Regular cardiac myocyte (primary cell): ENCODE measurements at places on chromosomes 1 and 21. TPM values are rescaled to one million over a fixed set of nuclear protein-coding genes. Genes with fewer than 3 reads are reported as not detected.

Gene KLHDC9
- 0.28 and 0.38 TPM in 2 replicates for total RNA-seq

Gene KPRP
- not detected in 2 replicates for total RNA-seq

Gene SYTL1
- total RNA-seq = under 0.01 TPM in 1 of 2 replicates, not detected in the other

Gene HUNK
- not detected in 2 replicates for total RNA-seq

Gene CR1
- total RNA-seq = not detected in 2 replicates

Gene C4BPA
- total RNA-seq = not detected in 2 replicates

Gene BRWD1
- 46.4 and 85.7 TPM in 2 replicates for total RNA-seq

Gene PTGER3
- 0.77 and 1.1 TPM in 2 replicates for total RNA-seq

Gene TCHH
- total RNA-seq = under 0.01 TPM in 1 of 2 replicates, not detected in the other

Gene FCRL4
- not detected in 2 replicates for total RNA-seq

Gene FCGR3A
- total RNA-seq = not detected in 2 replicates

Gene POFUT2
- 39.5 and 76.4 TPM in 2 replicates for total RNA-seq

Gene KLF17
- total RNA-seq = under 0.01 and 0.19 TPM in 2 replicates

Gene LRRC38
- 0.28 and 0.77 TPM in 2 replicates for total RNA-seq

Gene PRR9
- not detected in 2 replicates for total RNA-seq

Gene FOXE3
- not detected in 2 replicates for total RNA-seq

Gene CD46
- total RNA-seq = 78.8 and 98.7 TPM in 2 replicates

Gene OR10R2
- total RNA-seq = not detected in 2 replicates

Gene JAM2
- total RNA-seq = under 0.01 and 2.0 TPM in 2 replicates

Gene PODN
- 5.6 and 22.3 TPM in 2 replicates for total RNA-seq

Gene GJA9
- not detected in 2 replicates for total RNA-seq

Gene NFASC
- total RNA-seq = 13.8 and 42.6 TPM in 2 replicates

Gene MAP1LC3C
- total RNA-seq = 0.19 and 0.28 TPM in 2 replicates

Gene SYDE2
- total RNA-seq = 4.6 and 5.1 TPM in 2 replicates

Gene NCAM2
- total RNA-seq = 6.3 and 11.6 TPM in 2 replicates

Gene KCTD3
- 44.8 and 50.6 TPM in 2 replicates for total RNA-seq

Gene IGSF5
- not detected in 2 replicates for total RNA-seq

Gene C1orf94
- not detected in 2 replicates for total RNA-seq

Gene FAM163A
- total RNA-seq = under 0.01 TPM in 1 of 2 replicates, not detected in the other

Gene S100PBP
- total RNA-seq = 36.6 and 37.5 TPM in 2 replicates

Gene UBXN10
- under 0.01 and 0.28 TPM in 2 replicates for total RNA-seq

Gene SERTAD4
- 11.8 and 12.1 TPM in 2 replicates for total RNA-seq

Gene CAPN8
- 0.28 TPM in 1 of 2 replicates, not detected in the other for total RNA-seq

Gene F13B
- total RNA-seq = under 0.01 TPM in 1 of 2 replicates, not detected in the other

Gene P3R3URF
- total RNA-seq = not detected in 2 replicates

Gene MASP2
- total RNA-seq = 0.19 TPM in 1 of 2 replicates, not detected in the other

Gene ELAVL4
- not detected in 2 replicates for total RNA-seq

Gene F5
- total RNA-seq = under 0.01 TPM in 1 of 2 replicates, not detected in the other

Gene EYA3
- total RNA-seq = 11.3 and 13.2 TPM in 2 replicates

Gene PDZK1
- 0.38 and 0.56 TPM in 2 replicates for total RNA-seq

Gene HPCAL4
- under 0.01 TPM in 1 of 2 replicates, not detected in the other for total RNA-seq

Gene LCE6A
- total RNA-seq = not detected in 2 replicates

Gene ILDR2
- under 0.01 TPM in 2 replicates for total RNA-seq

Gene TMPRSS15
- not detected in 2 replicates for total RNA-seq

Gene TNFSF4
- total RNA-seq = 2.3 and 14.0 TPM in 2 replicates

Gene CRP
- not detected in 2 replicates for total RNA-seq

Gene CEPT1
- total RNA-seq = 52.9 and 84.6 TPM in 2 replicates

Gene PEA15
- 84.5 and 100 TPM in 2 replicates for total RNA-seq

Gene ALX3
- total RNA-seq = not detected in 2 replicates

Gene PTBP2
- 14.1 and 17.4 TPM in 2 replicates for total RNA-seq

Gene PTPN7
- total RNA-seq = not detected in 2 replicates

Gene GFI1
- total RNA-seq = under 0.01 and 1.2 TPM in 2 replicates

Gene KIF14
- 2.0 and 17.1 TPM in 2 replicates for total RNA-seq

Gene OR14A16
- total RNA-seq = not detected in 2 replicates

Gene IL12RB2
- not detected in 2 replicates for total RNA-seq

Gene PADI3
- total RNA-seq = not detected in 2 replicates

Gene SV2A
- 8.7 and 10.2 TPM in 2 replicates for total RNA-seq

Gene CTH
- total RNA-seq = 2.5 and 3.9 TPM in 2 replicates

Gene ARHGEF10L
- 18.6 and 20.1 TPM in 2 replicates for total RNA-seq
